HepG2 (cell line): ENCODE measurements at places on chromosomes 16 and 17.

DNA sequence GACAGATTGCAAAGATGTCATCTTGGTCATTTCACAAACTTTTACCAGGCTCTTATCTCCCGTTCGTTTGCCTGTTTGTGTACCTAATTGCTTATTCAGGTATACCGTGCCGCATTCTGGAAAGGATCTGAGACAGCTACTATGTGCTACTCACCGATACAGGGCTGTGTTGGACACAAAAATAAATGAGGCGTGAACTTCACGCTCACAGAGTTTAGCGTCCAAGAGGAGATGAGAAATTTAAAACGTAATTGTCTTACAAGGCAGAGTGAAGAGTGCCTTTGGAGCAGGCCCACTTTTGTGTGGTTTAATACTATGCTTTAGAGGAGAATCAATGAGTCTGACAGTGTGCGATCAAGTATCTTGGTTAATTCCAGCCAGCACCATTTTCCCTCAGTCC, 26.7 kb downstream of the MAF start:
- no peak for DNase-seq

DNA sequence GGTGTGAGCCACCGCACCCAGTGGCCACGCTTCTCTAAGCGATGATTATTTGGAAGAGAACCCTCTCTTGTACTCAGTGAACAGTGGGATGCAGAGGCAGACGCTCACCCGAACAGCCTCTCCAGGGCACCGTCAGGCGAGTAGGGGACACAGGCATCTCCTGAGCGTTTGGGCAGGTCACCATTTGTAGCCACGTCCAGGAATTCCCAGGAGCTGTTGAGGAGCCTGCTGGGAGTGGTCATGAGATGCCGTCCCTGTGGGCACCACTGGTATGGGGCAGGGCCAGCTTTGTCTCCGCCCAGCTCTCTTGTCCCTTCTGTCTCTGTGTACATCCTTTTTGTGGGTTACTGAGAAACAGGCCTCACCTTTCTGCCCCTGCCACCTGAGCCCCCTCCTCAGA, 81.3 kb upstream of the ZNF469 start:
- no peak for DNase-seq

DNA sequence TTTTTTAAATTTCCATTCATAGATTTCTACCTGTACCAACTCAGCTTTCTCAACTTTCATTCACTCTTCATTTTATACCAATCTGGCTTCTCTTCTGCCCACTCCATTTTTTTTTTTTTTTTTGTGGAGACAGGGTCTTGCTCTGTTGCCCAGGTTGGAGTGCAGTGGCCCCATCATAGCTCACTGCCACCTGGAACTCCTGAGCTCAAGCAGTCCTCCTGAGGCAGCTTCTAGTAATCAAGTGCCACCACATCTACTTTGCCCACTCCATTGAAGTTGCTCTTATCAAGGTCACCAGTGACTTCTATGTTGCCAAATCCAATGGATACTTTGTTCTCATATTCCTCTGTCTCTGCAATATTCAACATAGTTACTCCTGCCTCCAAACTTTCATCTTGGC, 1.7 kb downstream of the SUPT6H start:
- no peak for DNase-seq

DNA sequence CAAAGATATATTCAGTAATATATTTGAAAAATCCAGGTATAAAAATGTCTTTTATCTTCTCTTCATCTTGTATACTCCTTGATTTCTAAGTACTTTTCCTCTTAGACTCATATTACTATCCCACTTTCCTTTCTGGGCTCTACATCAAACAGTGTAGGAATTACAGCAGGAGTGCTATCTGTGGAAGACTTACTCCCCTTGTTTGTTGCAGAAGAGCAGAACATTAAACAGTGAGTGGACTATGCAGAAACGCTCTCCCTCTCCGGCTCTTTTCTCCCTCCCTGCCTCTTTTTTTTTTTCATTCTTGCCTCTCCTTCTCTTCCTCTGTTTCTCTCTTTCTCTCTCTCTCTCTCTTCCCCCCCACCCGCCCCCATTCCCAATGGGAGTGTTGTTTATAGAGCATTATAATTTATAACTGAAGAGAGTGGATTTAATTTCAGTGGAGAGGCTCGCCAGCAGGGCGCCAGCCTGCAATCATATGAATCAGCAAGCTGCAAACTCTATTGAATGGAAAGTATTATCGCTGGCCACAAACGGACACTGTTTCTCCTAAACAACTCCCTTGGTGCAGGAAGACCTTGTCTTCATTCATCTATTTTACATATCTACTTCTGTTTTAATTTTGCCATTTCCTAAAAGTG, 242.3 kb upstream of the TBX2 start:
- no peak for DNase-seq

DNA sequence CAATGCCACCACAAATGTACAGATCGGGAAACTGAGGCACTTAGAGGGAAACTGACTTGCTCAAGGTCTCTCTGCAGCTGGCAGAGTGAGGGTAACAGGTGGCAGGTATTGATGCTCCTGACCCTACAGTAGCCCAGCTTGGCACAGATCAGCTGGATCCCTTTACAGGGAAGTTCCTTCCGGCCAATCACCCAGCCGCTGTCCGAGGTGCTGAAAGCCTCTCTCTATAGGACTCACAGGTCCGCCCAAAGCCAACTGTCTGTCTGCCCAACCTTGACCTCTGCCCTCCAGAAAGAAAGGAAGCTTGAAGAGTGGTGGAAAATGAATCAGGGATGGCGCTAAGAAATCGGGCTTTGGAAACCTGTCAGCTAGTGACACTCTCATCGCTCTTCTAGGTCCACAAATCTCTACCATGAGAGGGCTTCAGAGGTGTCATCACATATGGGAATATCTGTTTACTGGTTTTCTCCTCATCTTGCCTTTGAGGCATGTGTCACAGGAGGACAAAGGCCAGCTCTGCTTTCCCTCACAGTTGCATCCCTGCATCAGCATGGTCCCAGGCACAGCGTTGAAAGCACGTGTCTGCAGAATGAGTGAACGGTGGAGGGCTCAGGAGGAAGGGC, 246.2 kb downstream of the KATNIP start:
- peak; percentile 51 for DNase-seq

- DNase-seq: no peak
These were observed at the start of gene BMERB1 for GRCh38 chr16:15434425-15435215. BMERB1 (plus strand) TSS chr16:15434588; CDS start chr16:15434654, 66 bp downstream.

DNA sequence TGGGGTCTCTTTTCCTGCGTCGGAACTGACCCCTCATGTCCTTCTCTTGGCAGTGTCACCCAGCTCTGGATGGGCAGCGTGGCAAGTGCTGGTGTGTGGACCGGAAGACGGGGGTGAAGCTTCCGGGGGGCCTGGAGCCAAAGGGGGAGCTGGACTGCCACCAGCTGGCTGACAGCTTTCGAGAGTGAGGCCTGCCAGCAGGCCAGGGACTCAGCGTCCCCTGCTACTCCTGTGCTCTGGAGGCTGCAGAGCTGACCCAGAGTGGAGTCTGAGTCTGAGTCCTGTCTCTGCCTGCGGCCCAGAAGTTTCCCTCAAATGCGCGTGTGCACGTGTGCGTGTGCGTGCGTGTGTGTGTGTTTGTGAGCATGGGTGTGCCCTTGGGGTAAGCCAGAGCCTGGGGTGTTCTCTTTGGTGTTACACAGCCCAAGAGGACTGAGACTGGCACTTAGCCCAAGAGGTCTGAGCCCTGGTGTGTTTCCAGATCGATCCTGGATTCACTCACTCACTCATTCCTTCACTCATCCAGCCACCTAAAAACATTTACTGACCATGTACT, 13.2 kb downstream of the IGFBP4 start:
- no peak for DNase-seq

- peak; percentile 18 for DNase-seq
These were observed 24.1 kb upstream of the CDH5 start for GRCh38 chr16:66342294-66342900.

DNA sequence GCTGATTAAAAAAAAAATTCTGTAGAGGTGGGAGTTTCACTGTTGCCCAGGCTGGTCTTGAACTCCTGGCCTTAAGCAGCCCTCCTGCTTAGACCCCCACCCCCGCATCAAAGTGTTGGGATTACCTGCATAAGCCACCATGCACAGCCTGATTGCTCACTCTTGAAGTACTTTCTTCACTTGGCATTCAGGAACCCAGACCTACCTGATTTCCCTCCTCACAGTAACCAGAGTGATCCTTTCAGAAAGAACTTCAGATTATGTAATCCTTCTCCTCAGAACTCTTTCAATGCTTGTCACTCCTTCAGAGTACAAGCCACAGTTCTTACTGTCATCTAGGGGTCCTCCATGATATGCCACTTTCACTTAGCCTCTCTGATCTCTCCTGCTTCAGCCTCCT, 1.4 kb downstream of the EFCAB13 start:
- DNase-seq: no peak

DNA sequence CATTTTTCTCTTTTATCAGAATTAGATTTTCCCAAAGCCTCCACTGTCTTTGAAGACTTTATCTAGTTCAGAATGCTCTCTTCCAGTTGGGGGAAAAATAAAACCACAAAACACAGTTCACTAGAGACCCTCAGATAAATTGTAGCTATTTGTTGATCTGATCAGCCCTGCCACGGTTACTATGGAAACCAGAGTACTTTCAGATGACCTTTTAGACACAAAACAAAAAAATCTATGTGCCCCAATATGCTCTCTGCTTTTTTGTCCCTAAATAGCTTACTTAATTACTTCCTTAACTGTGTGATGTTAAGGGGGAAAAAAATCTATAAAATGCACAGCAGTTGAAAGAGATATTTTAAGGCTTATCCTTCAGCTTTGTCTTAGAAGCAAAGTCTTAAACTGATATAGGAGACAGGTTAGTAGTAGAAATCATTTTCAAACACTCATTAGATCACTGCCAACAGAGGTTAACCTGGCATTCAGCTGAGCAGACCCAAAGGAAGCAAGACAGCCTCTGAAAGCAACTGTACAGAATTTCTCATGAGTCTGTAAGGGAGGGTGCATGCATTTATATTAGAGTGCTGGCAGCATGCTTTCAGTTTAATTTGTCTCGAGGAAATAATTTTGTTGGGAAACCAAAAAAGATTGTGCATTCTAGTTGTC, 129.9 kb upstream of the CACNG5 start:
- DNase-seq: no peak

DNA sequence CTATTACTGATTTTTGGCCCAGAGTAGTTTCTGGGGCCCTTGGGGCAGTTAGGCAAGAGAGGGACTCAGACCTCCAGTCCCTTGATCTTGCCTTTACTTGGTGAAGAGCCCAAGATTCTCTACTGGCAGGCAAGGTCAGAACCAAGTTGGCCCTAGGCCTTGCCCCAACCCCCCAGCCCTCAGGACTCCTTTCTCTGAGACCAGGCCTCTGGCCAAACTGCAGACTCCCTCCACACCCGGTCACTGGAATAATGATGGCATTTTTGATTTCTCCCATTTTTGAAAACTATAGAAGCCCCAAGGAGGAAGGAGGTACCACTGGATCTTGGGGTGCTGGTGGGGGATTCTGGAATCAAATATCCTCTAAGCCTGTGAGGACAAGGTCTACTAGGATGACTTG, 18.0 kb upstream of the HOXB9 start:
- DNase-seq: no peak

DNA sequence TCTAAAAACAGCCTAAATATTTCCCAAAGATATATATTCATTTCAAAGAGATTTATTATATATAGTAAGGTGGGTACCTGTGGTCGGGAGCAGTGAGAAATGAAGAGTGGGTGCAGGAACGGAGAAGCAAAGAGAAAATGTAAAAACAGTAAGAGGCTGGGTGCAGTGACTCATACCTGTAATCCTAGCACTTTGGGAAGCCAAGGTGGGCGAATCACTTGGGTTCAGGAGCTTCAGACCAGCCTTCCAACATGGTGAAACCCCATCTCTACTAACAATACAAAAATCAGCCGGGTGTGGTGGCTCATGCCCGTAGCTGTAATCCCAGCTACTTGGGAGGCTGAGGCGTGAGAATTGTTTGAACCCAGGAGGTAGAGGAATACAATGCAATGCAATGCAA, 257.1 kb downstream of the BCAS3 start:
- DNase-seq: no peak

DNA sequence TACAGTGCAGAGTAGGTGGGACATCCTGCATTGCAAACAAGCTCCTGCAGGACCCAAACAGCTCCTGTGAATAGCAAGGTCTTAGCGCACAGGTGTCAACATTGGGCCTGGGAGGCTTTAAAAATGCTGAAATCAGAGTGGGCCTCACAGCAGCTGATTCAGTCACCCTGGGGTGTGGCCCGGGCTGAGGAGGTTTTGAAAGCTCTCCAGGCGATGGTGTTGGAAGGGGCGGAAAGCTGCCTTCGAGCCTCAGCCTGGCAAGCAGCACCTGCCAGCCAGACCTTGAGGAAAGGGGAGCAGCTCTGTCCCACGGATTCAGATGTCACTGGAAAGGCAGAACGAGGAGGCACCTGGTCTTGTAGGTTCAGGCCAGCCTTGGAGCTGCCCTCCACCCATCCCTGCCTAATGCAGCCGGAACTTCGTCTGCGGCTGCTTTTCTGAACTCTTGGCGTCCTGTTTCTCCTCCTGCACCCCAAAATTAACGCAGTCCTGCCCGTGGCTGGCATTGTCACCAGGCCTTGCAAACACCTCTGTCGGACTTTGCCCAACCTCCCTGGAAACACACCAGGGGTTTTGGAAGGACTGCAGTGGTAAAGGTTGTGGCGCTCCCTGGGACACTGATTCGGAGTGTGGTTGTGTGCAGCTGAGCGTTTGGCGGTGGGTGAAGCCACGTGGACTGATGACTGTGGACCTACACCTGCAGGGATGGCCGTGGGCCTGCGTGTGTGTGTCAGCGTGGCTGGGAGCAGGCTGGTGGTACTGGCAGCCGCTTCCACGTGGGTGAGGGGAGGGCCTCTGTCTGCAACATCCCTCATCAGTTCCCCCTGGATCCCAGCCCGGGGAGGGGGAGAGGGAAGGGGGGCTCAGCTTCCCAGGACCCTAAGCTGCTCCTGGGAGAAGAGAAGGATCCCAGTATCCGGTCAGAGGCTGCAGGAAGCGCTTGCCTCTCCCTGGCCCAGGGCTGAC, 3.4 kb downstream of the NECAB2 start:
- DNase-seq: no peak

GRCh38 chr16:10896723-10897122, 19.7 kb downstream of the CIITA start:
- DNase-seq: no peak

GRCh38 chr17:34319039-34319483, at the start of gene CCL8:
CCL8 (plus strand) TSS chr17:34319435; CDS start chr17:34319502, 67 bp downstream.
- no peak for DNase-seq

DNA sequence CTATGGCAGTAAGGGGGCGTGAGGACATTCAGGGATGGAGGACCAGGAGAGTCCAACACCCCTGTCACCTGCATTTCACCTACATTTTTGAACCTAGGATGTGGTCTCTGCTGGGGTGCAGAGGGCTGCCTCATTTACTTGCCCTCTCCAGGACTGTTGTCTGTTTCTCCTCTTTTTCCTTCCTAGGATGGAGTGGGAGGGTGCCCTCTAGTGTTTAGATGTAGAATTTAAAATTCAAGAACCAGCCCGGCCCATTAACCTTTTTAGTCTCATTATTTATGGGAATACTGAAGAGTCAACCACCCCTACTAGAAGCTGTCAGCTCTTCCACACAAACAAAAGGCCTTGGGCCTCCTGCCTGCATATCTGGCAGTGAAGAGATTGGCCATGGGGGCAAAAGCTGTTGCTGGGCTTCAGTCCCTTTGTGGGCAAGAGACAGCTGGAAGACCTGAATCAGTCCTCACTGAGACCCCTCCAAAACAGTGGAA, 2.5 kb upstream of the STARD3 start:
- no peak for DNase-seq
